ENCODE measurements at places on chromosomes 16 and 17. TPM values are rescaled to one million over a fixed set of nuclear protein-coding genes. Genes with fewer than 3 reads are reported as not detected.

NAA38 gene
- total RNA-seq: 25.0 TPM

TEKT1 gene
- total RNA-seq: not detected

WFIKKN2 gene
- 0.09 TPM for total RNA-seq

MMP25 gene
- total RNA-seq: not detected

OSGIN1 gene
- 1.2 TPM for total RNA-seq
